ENCODE measurements at places on chromosomes 7 and 10. TPM values are rescaled to one million over a fixed set of nuclear protein-coding genes. Genes with fewer than 3 reads are reported as not detected.
A peak's percentile ranks its signal among the peaks of the same experiment; 100 is the strongest.

The HOXA6 gene
- 1.6 TPM for total RNA-seq

The GJD4 gene
- total RNA-seq: not detected

The EIF4EBP2 gene
- total RNA-seq: 163 TPM

The FFAR4 gene
- not detected for total RNA-seq

The CTAGE6 gene
- total RNA-seq: not detected

The PPP1R17 gene
- total RNA-seq: 1.2 TPM

The ELMO1 gene
- 7.4 TPM for total RNA-seq

The TMEM213 gene
- not detected for total RNA-seq

The ADARB2 gene
- 1.8 TPM for total RNA-seq

DNA sequence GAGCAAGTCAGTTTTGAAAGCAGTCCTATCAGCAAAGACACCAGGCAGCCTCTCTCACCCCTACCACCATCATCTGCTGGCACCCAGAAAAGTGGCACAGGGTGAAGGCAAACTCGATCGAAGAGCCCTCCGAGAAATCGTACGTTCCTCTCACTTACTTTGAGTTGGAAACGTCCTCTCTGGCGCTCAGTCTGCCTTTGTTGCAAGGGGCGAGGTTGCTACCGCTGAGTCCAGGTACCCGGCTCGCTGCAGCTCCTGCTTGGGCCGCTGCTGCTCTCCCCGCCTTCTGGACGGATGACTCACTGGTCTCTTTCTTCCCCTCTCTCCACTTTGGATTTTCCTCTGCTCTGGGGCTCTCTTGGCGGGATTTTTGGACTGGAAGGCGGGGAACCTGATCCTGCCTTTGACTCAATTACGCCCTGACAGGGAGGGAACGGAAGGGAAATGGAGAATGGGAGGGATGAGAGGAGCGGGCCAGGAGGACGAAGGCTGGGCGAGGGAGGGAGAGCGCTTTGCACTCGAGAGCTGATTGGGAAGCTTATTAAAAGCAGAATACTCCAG, at the start of gene PTN:
Gene PTN (minus strand): TSS at position 453 of the 561 bp plus-strand sequence. CDS start 88,760 bp downstream, outside the sequence.
- DNase-seq: peak; percentile 43

DNA sequence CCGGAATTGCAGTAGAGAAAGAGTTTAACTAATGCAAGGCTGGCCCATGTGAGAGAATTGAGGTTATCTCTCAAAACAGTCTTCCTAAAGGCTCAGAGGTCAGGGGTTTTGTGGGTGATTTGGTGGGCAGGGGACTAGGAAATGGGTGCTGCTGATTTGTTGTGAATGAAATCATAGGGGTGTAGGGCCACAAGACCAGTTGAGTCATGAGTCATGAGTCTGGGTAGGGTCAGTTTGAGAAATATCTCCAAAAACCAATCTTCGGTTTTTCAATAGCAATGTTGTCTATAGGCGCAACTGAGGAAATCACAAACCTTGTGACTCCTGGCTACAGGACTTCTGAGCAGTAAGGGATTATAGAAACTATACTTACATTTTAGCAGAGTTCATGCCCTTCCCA, 460.0 kb upstream of the NRP1 start:
- DNase-seq: no peak

- DNase-seq: no peak
Measured at GRCh38 chr7:66355756-66356155, 150.6 kb downstream of the TPST1 start.

DNA sequence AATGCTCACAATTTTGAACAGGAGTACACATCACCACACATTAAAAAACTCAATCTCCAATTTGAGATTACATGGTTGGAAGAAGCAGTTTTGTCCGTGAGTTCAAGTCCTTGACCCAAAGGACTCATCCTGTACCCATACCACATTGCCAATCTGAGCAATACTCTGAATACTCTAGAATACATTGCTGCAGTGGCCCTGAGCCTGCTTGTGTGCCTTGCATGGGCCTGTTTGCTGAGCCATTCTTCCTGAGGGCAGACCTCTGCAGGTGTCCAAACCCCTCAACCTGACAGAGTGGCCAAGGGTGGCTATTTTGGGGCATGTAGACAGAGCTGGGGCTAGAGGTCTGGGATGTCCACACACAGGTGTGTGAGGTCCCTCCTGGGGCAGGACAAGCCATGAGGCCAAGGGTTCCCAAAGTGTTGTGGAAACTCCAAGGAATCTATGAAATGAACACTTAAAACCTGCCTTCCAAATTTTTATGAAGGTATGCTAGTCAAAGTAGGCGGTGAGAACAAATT, 15.5 kb downstream of the AGMO start:
- no peak for DNase-seq

DNA sequence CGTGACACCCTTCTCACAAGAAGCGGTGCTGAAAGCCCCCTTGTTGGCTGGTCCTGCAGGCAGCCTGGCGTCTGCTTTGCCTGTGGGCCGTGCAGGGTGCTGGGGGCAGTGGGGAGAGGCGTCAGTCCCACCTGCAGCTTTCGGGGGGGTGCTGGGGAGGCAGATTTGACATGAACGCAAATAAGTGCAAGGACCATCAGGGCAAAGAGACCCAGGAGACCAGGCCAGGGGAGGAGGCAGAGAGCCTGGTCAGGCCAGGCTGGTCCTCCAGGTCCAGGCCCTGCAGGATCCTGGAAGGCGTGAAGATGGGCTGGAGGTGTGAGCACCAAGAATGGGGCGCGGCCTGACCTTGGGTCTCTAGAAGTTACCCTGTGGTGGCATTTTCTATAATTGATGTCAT, 81.6 kb downstream of the MGMT start:
- DNase-seq: no peak

DNA sequence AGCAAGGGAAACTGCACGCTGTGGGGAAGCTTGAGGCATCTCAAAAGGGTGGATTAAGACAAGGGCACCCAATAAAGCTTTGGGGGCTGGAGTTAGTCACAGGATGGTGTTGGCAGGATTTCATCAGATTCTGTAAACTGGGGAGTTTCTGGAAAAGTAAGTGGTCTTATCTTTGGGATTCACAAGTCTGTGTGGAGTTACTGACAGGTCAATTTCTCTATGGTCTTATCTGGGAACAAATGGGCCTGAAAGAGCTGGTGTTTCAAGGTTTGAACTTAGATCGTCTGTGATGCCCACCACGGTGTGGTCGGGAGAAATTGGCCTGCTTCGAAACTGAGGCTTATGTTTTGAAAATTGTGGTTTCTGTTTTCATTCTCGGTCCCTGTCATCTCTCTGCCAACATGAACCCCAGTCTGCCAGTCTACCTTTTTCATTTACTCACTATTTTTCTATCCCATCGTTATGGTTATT, 23.8 kb upstream of the AOAH start:
- DNase-seq: no peak

- no peak for DNase-seq
Measured at GRCh38 chr10:7119325-7120015, 291.4 kb downstream of the SFMBT2 start.

DNA sequence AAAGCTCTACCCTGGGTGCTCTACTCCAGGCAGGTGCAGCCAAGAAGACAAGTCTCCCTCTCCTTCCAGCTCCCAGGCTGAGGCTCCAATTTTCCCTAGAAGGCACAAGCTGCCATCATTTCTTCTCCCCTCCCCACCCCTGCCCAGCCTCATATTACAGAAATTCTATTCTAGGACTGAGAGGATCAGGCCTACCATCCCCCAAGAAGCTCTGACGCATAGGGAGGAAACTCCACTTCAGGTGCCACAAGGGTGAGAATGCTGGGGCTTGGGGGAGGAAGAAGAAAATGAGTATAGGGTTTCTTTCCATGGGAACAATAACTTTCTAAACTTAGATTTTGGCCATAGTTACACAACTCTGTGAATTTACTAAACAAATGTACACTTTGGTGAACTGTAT, 35.3 kb downstream of the FEZF1 start:
- no peak for DNase-seq

- no peak for DNase-seq
Measured at GRCh38 chr10:927131-927530, 4.4 kb downstream of the LARP4B start.

DNA sequence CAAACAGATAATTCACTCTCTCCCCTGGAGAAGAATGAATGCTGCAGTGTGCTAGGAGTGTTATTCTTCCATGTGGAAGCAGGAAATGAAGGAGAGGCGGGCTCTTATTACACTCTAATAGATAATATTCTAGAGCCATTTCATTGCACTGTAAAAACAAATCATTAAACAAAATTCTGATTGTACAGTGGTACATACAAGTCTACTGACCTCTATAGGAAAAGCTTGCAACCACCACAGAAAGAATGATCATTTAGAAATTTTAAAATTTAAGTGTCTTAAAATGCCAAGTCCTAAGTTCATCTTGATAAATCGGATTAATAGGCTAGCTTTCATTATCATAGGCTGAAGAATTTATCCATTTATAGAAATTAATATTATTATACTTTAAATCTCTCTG, 960.3 kb upstream of the LRRN3 start:
- no peak for DNase-seq

- DNase-seq: no peak
Measured at GRCh38 chr10:132960071-132960472, 17.7 kb upstream of the CFAP46 start.

- no peak for DNase-seq
Measured at GRCh38 chr10:76582531-76582930, 1055.1 kb downstream of the KCNMA1 start.

- no peak for DNase-seq
Measured at GRCh38 chr10:124942317-124943169, 620 bp downstream of the ZRANB1 start.

DNA sequence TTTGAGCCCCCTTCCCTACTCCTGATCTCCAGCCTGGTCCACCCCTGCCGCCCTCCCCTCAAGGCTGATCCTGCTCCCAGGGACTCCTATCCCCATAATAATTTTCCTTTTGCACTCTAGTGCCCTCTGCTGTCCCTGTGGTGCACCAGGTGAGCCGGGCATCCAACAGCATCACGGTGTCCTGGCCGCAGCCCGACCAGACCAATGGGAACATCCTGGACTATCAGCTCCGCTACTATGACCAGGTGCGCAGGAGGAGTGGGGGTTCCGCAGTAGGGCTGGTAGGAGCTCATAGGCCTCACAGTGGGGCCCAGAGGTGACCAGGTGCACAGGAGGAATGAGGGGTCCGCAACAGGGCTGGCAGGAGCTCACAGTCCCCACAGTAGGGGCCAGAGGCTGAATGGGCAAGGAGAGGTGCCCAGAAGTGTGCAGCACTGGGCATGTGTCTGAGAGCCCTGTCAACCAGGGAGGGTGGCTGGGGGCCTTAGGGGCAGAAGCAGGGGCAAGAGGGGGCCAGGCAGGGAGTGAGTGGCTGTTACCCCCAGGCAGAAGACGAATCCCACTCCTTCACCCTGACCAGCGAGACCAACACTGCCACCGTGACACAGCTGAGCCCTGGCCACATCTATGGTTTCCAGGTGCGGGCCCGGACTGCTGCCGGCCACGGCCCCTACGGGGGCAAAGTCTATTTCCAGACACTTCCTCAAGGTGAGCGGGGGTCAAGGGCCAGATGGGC, 11.7 kb downstream of the EPHB6 start:
- DNase-seq: peak; percentile 29

GRCh38 chr7:50513166-50513871, 51.9 kb downstream of the DDC start:
- no peak for DNase-seq

DNA sequence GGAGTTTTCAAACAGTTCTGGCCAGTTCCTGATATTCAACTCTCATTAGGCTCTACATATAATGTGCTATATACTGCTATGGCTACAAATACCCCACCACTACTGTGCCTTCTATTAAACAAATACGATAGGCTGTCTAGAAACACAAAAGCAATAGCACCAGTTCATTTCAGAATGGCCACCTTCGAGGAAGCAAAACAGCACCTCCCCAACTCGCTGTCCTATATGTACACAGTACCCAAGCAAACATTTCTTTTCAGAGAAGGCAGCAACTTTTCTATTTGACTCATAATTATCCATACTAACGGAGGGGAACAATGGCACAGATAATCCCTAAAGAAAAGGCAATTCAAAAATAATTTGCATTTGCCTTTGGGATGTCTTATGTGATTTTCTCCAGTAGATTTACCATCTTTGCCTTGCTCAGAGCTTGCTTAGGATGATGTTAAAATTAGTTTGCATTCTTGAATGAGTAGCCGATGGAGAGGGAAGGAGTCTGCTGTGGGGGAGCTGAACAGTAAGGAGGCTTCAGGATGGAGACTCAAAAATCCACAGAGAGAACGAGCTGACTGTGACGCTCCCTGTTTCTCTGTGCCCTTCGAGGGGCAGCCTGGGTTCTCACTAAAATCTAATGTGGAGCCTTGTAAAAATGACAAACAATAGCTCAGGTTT, 218.7 kb downstream of the FANK1 start:
- no peak for DNase-seq

GRCh38 chr10:51879238-51879637, 179.8 kb upstream of the CSTF2T start:
- DNase-seq: no peak

DNA sequence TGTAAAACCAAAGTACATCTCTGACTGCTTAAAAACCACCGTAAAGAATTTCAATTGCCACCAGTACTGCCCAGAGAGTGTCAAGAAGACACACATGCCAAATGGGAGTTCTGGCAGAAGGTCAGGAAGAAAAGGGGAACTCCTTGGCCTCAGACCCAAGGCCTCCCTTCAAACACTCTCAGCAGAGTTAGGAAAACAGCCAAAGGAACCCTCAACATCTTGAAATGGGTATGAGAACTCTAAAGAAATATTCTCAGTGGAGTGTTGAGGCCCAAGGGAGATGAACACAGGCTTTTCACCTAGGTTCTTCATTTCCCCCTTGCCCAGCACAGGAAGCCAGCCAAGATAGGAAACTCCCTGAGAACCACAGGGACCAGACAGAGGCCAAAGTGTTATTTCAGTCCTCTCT, 96.1 kb upstream of the ASAH2 start:
- no peak for DNase-seq

DNA sequence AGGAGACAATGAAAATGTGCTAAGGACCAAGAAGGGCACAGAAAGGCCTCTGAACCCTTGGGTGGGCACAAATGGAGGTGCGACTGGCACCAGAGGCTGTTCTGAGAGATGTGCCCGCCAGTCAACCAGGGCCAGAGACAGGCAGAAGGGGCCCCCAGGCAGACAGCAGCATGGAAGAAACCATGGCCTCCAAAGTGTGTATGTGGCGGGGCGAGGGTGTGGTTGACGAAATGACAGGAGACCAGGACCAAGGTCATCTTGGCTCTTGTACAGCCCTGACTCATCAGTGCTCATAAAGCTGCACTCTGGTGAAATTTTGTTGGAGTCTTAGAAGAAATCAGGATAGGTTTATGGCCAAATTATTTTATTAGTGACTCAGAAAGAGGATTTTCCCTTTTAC, 4.0 kb upstream of the MRPS24 start:
- no peak for DNase-seq
